Neural crest cell (in vitro differentiated cells): ENCODE measurements at places on chromosomes 7 and 10.

DNA sequence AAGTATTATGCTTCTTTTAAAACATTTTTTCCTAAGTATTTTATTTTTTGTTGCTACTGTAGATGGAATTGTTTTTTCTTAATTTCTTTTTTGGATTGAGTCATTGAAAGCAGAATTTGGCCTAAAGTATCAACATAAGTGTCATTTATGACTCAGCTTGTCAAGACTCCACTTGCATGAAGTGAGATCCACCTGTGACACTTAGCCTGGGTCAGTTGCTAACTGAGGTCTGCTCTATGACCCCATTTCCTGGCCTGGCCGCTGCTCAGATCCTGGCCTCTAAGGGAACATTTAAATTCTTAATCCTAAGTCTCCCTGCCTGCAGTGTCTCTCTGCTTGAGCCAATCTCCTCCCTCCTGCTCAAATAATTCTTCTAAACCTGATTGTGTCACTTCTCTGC is 35.5 kb downstream of the TMEM270 start:
- no peak for DNase-seq

GRCh38 chr7:131488361-131488760 is 68.1 kb downstream of the PODXL start:
- no peak for DNase-seq

DNA sequence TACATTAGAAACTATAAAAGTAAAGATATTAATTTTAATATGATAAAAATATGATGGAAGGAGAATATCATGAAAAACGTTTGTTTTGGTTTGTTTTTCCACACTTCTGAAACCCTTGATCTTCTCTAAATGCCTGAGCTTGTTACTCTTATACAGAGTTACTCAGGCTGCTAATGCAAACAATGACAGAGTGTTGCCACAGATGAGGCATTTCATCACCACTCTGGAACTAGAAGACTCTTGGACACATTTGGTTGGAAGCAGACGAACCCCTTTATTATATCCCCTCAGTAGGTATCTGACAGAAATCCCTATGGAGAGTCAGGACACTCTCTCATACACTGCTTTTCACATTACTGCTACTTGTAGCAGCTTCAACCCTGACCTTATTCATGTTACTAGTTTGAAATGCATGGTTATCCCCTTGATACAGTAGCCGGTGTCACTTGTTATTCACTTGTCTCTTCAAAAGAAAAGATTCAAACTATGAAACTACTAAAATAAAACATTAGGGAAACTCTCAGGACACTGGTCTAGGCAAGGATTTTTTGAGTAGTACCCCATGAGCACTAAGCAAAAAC is 66.9 kb downstream of the SEMA3C start:
- no peak for DNase-seq

- DNase-seq = peak; percentile 33
Measured at GRCh38 chr10:66931340-66931948, 5.6 kb downstream of the LRRTM3 start.

GRCh38 chr10:60130130-60130579 is 223.8 kb upstream of the CCDC6 start:
- DNase-seq = no peak

DNA sequence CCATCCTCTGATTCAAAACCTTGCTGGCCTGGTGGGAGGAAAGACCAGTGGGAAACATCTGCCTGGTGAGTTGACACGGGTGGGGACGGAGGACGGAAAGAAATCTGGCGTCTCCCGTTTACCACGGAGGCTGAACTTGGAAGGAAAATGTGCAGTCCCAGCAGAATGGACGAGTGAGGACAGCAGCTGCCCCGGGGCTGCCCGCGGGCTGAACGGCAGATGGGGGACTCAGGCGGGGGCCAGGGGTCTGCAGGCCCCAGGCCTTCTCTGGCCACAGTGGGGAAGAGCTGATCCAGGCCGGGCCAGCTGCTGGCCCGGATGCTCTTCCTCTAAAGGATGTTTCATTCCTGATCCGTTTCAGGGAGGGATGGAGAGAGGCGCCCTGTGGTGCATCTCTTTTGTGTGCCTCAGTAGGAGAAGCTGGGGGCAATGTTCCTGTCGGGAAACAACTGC is 147.5 kb upstream of the CHST15 start:
- no peak for DNase-seq
